ENCODE measurements at places on chromosomes 5 and 9.
A peak's percentile ranks its signal among the peaks of the same experiment; 100 is the strongest.

DNA sequence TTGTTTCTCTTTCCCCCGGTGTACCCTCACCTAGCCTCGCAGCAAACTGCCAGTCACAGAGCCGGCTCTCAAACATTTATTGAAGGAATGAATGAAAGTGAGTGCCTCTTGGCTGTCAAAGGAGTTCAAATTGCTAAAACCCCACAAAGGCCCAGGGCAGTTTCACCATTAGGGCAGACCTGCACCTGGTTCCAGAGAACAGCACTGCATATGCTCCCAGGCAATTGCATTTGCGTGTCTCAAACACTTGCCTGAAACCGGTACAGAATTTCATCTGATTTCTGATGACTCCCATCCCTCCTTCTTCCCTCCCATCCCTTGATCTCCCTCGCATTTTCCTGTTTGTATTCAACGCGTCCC, 165.6 kb upstream of the ZNF462 start:
- DNase-seq: no peak

GRCh38 chr5:104178829-104179456, 616.4 kb upstream of the NUDT12 start:
- DNase-seq: no peak

- DNase-seq: no peak
These were observed 244.7 kb downstream of the PIK3R1 start for GRCh38 chr5:68460147-68460798.

DNA sequence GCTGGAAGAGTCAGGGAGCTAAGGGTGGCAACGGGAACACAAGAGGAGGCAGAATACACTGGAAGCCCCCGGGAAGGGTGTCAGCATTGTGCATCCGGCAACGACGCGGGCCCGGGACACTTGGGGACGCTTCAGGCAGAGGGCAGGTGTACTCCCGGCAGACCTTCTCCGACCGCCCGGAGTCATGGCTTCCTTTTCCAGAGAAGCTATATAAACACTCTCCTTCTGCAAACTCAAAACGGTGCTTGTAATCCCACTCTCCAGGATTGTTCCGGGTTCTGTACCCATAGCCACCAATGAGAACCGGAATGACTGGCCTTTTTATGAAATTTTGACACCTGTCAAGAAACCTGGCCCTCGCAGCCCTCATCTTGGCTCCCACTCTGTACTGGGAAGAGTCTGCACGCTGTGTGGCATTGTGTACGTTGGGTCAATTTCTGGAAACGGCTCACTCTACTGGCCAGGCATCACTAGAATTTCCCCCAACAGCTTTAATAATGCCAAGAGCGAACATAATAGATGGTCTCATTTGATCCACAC, 462 bp upstream of the MCC start:
- DNase-seq: no peak

DNA sequence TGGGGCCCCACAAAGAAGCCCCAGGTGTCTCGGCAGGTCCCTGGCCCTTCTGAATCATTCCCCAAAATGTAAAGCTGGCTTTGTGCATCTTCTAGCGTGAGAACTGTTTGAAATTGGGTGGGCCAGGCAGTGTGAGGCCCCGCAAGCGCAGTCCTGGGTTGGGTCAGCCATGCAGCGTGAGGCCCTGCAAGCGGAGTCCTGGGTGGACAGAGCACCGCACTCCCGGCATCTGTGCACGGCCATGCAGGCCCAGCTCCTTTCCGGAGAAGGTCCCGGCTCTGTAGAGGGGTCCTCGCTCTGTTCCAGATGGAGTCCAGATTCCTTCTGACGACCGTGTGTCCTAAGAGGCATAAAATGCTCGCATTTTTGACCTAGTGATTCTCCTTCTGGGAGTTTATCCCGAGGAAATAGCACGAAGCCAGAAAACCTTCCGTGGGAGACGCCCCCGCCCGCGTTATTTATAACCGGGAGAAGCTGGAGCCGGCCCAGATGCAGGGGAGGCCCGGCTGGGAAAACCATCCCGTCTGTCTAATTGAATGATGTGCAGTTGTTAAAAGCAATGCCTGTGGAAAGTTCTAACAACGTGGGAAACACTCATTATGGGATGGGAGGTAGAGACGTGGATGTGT, 19.4 kb upstream of the NOTCH1 start:
- no peak for DNase-seq

GRCh38 chr5:39189292-39189955, 29.9 kb downstream of the FYB1 start:
- DNase-seq: no peak

DNA sequence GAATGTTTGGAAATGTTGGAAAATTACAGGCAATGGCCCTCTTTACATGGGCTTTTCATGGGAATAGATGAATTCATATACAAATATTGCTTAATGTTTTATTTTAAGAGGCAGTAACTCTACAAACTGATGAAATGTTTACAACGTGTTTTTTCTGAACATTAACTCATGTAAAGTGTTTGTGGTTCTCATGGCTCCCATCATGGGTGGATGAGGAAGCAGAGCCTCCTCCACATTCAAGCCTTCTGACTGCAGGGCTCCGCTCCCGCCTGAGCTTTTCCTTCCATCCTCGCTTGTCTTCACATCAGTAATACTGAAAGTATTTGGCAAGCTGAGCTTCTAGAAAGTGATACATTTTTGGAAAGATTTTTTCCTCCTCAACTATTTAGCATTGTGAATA, 204.2 kb downstream of the ARHGAP26 start:
- DNase-seq: no peak

DNA sequence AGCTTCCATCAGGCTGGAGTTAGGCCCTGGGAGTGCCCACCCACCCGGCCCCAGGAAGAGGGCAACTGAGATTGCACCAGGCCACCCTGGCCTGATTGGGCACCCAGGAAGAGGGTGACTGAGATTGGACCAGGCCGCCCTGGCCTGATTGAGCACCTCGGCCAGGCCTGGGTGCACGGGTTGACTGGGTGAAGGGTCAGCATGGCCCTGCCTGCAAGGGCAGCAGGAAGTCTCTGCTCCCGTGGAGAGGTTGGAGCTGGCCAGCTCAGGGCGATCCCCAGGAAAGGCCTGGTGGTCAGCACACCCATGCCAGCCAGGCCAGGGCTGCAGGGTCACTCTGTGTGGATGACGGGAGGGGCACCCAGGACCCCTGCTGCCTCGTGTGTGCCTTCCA, 11.8 kb downstream of the ADAMTSL2 start:
- DNase-seq: no peak

GRCh38 chr9:125991886-125992529, 244.8 kb downstream of the PBX3 start:
- DNase-seq: no peak

DNA sequence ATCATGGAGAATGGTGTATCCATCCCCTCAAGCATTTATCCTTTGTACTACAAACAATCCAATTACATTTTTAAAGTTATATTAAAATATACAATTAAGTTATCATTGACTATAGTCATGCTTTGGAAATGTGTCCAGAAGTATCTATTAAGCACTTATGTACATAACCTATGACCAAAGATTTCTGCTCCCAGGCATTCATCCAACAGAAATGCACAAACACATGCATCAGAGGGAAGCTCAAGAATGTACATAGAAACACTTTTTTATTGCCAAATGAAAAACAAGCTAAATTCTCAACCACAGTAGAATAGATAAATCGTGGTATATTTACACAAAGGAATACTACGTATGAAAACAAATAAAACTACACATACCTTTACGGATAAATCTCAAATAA, 700.5 kb upstream of the ZNF608 start:
- DNase-seq: peak; percentile 74

DNA sequence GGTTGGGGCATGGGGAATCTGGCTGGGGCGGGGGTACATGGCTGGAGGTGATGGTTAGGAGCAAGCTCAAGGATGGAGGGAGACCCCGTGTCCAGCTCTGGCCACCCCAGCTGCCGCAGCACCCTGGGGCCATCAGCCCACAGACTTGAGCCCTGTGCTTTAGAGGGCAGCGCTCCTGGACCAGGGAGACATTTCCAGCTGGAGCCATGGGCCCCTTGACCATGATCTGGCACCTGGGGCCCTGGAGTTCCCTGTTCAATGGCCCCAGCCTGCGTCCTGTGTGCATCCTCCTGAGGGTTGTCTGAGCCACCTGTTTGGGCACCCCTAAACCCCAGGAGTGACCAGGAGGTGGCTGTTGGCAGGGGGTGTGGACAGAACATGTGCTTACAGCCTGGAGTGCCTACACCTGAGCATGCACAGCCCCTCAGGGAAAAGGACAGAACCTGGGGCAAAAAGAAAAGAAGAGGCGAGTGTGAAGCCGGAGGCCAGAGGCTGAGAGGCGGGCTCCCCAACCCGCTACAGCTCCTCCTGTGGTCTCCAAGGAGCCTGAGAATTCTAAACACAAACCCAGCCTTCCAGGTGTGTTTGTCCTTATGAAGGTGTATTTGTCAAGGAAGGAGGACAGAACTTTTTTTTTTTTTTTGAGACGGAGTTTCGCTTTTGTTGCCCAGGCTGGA, 126.7 kb downstream of the C9orf50 start:
- DNase-seq: no peak

GRCh38 chr9:4197548-4197947, 102.3 kb downstream of the GLIS3 start:
- no peak for DNase-seq

DNA sequence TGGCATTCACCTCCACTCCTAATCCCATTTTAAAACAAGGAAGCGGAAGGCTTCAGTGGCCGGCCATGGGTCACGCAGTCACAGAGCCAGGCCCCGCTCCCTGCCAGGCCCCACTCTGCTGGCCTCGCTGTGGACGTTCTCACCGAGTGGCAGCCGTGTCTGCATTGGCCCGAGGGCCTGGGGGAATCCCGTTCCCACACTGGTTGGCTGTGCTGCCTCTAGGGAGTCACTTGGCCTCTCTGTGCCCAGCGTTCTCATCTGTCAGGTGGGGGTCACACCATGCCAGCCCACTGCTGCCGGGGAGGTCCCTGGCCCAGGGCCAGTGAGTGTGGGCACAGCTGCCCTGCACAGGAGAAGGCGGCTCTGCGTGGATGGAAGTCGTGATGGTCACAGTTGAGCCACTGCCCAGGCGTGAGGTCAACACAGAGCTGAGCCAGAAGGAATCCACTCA, 13.4 kb upstream of the SLC9A3 start:
- DNase-seq: no peak

- no peak for DNase-seq
These were observed 206.0 kb upstream of the DMRTA1 start for GRCh38 chr9:22240619-22241018.

DNA sequence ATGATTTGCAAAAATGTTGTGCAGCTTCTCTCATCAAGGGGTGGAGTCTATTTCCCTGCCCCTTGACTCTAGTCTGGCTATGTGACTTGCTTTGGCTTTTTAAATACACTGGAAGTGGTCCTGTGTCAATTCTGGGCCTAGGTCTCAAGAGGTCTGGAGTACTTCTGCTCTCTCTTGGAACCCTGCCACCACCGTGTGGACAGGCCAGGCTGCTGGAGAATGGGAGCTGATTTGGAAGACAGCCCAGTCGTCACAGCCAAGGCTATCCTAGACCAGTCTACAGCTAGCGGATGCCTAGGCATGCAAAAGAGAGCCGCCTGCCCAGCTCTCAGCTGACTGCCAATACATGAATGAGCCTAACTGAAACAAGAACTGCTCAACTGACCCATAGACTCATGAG, 56.7 kb upstream of the CLINT1 start:
- DNase-seq: no peak

- DNase-seq: no peak
These were observed 253.4 kb upstream of the ANKH start for GRCh38 chr5:15124871-15125568.

DNA sequence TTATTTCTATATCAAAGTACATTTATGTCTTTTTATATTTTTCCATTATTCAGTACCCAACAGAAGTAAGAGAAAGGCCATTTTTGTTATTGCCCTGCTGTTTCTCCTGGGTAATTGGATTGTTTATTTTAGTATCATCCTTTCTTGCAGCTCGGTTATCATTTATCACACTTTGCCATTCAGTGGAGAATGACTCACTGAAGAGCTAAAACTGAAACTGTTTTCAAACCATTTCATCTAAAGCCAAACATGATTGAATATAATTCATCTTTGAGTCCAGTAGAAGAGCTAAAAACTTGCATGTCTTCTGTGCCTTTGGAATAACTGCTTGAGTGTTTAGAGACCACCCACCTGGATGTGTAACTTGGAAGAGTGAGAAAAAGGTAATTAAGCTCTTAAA, 139.5 kb upstream of the PRDM9 start:
- no peak for DNase-seq
